ENCODE measurements at places on chromosomes 16 and 17. TPM values are rescaled to one million over a fixed set of nuclear protein-coding genes. Genes with fewer than 3 reads are reported as not detected.
A peak's percentile ranks its signal among the peaks of the same experiment; 100 is the strongest.

Gene OR2C1
- not detected for total RNA-seq

Gene CD7
- total RNA-seq, result 3.5 TPM

Gene ABCA9
- 31.5 TPM for total RNA-seq

Gene DOC2A
- 0.56 TPM for total RNA-seq

DNA sequence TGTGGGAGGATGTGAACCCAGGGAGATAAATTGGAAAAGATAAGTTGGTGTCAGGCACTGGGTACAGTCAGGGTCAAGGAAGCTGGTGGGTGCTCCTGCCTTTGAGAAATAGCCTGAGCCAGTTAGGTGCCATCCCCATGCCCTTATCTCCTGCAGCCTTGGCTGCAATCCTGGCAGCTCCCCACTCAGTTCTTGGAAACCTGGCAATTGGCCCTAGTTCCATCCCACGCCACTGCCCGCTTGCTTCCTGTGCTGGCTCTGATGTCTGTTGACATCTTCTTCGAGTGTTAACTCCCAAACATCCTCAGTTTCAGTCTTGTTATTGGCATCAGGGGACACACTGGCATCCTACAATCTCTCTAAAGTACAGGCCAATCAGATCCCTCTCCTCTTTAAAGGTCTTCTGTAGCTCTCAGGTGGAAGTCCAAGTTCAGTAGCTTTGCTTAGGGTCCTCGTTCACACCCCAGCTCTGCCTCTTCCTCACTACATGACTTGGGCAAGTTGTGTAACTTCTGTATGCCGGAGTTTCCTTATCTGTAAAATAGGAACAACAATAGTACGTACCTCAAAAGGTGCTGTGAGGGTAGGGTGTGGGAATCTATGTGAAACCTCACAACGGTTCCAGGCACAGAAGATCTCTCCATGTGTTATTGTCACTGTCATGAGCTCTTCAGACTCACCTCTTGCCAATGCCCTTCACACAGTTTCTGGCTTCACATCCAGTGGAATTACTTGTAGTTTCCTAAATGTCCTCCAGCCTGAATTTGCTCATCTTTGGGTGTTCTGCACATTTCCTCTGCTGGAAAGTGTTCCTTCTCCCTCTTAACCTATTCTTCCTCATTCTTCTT, 13.5 kb upstream of the PRKAR1A start:
- H3K27me3 ChIP-seq, result no peaks in the 10 kb centered on the region
- no peaks in the 10 kb centered on the region for H3K36me3 ChIP-seq
- H3K27ac ChIP-seq, result no peak overlapping the region
- no peak for DNase-seq

DNA sequence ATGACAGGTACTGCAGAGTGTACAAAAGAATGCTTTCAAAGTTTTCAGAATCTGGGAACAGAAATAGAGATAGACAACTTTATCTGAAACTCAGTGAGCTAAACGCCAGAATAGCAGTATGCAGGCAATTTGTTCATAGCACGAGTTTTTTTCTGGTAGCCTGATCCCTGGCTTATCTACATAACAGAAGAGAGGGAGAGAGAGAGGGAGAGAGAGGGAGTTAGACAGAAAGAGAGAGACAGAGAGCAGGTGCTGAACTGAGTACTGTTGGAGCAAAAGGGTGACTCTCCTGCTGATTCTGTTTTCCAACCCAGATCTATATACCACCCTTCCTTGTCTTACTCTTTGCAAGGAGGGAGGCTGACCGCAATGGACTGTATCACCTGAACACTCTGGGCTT, 388.0 kb upstream of the CA10 start:
- no peaks in the 10 kb centered on the region for H3K4me1 ChIP-seq
- no peak for DNase-seq
- H3K27me3 ChIP-seq, result no peaks in the 10 kb centered on the region
- no peak overlapping the region for H3K27ac ChIP-seq

GRCh38 chr16:51321251-51321650, 170.2 kb upstream of the SALL1 start:
- H3K36me3 ChIP-seq, result no peaks in the 10 kb centered on the region
- no peak overlapping the region for H3K4me3 ChIP-seq
- H3K27me3 ChIP-seq, result no peaks in the 10 kb centered on the region
- no peaks in the 10 kb centered on the region for H3K4me1 ChIP-seq
- DNase-seq, result no peak

GRCh38 chr16:53991754-53992378, 287.9 kb downstream of the FTO start:
- H3K36me3 ChIP-seq, result no peaks in the 10 kb centered on the region
- H3K27me3 ChIP-seq, result no peaks in the 10 kb centered on the region
- H3K4me3 ChIP-seq, result no peak overlapping the region
- peaks cover 4% of the 10 kb centered on the region for H3K4me1 ChIP-seq
- no peak for DNase-seq

GRCh38 chr17:61536422-61536955, 54.5 kb downstream of the NACA2 start:
- no peak overlapping the region for H3K4me3 ChIP-seq
- H3K27ac ChIP-seq, result no peak overlapping the region
- no peak for DNase-seq

- peaks cover 79% of the 10 kb centered on the region for H3K36me3 ChIP-seq
- no peaks in the 10 kb centered on the region for H3K27me3 ChIP-seq
- no peak overlapping the region for H3K4me3 ChIP-seq
These were observed 12.8 kb downstream of the DDX19A start for GRCh38 chr16:70359552-70359951.

DNA sequence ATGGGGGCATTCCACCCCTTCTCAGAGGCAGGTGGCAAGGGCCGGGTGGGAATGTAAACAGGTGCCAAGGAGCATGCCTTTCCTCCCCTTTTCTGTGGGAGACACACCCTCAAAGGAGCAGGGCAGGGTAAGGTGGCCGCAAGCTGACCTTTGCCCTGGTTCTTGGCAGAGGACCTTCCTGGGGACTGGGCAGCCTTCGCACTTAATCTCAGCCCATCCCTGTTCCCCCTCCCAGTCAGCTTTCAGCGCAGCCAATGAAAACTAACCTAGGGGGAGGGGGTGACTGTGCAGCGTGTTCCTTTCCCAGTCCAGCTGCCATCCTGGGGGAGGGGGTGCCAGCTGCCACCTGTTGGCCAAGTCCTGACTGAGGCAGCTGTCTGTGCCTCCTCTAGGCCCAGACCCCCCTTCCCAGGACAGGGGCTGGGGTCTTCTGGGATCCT, 2.8 kb downstream of the TRAF4 start:
- H3K27ac ChIP-seq, result peak overlapping the region; percentile 83
- H3K36me3 ChIP-seq, result peaks cover 6% of the 10 kb centered on the region
- peaks cover 50% of the 10 kb centered on the region for H3K4me1 ChIP-seq
- no peaks in the 10 kb centered on the region for H3K27me3 ChIP-seq
- H3K4me3 ChIP-seq, result no peak overlapping the region

All from thoracic aorta (tissue), 2 donors.